ENCODE measurements at places on chromosomes 2 and 18. TPM values are rescaled to one million over a fixed set of nuclear protein-coding genes. Genes with fewer than 3 reads are reported as not detected.

GRCh38 chr18:31977270-31977872 lies 34.4 kb upstream of the TRAPPC8 start:
- DNase-seq: peak; percentile 33
- no peak overlapping the region for H3K27ac ChIP-seq
- H3K36me3 ChIP-seq: no peaks in the 10 kb centered on the region
- H3K27me3 ChIP-seq: no peaks in the 10 kb centered on the region
- no peaks in the 10 kb centered on the region for H3K4me1 ChIP-seq
- no peak overlapping the region for H3K4me3 ChIP-seq

- H3K27me3 ChIP-seq: no peaks in the 10 kb centered on the region
- no peak overlapping the region for H3K27ac ChIP-seq
- DNase-seq: no peak
- peaks cover 4% of the 10 kb centered on the region for H3K4me1 ChIP-seq
These were observed 94.7 kb downstream of the ANKRD44 start for GRCh38 chr2:197215748-197216360.

GRCh38 chr2:27583390-27583915 lies 611 bp downstream of the ZNF512 start:
- H3K36me3 ChIP-seq: no peaks in the 10 kb centered on the region
- H3K27me3 ChIP-seq: no peaks in the 10 kb centered on the region
- peak overlapping the region; percentile 67 for H3K4me3 ChIP-seq
- peak overlapping the region; percentile 66 for H3K27ac ChIP-seq
- DNase-seq: no peak

DNA sequence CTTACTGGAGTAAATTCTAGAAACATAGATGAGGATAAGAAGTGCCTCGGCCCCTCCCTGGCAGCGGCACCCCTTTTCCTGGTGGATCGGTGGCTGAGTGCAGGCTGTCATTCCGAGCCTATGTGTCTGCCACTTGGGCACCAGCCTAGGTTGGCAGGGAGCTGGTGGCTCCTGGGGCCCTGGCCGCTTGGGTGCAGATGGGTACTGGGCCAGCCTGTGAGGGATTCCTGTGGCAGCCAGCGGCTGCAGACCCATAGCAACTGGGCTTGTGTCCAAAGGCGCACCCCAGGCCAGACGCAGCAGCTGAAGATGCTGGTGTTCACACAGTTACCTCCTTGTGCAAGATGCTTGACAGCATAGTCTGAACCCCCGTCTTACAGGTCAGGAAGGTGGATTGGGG lies 2.8 kb downstream of the SNORC start:
- H3K27me3 ChIP-seq: no peaks in the 10 kb centered on the region
- H3K4me1 ChIP-seq: peaks cover 4% of the 10 kb centered on the region
- no peak for DNase-seq

Gene TET3
- 6.8 TPM for total RNA-seq

Gene TUBA4B
- 0.83 TPM for total RNA-seq

Gene SIX3
- not detected for total RNA-seq

Gene C2orf80
- total RNA-seq: not detected

Gene CDH19
- total RNA-seq: 3.5 TPM
